ENCODE measurements at places on chromosomes 5 and 9. TPM values are rescaled to one million over a fixed set of nuclear protein-coding genes. Genes with fewer than 3 reads are reported as not detected.

TUSC1 gene
- total RNA-seq, result 5.1 TPM

ENC1 gene
- total RNA-seq, result 100 TPM

IL17B gene
- not detected for total RNA-seq

PTPA gene
- total RNA-seq, result 83.3 TPM

KIAA0825 gene
- 1.9 TPM for total RNA-seq

PARP8 gene
- total RNA-seq, result 44.1 TPM

ZNF366 gene
- total RNA-seq, result not detected

PTAR1 gene
- 40.9 TPM for total RNA-seq

CDKN2B gene
- total RNA-seq, result 30.4 TPM

ECM2 gene
- not detected for total RNA-seq

SOX30 gene
- total RNA-seq, result 0.09 TPM

DELE1 gene
- 78.0 TPM for total RNA-seq

CAPSL gene
- total RNA-seq, result not detected

RNF38 gene
- total RNA-seq, result 12.0 TPM

CCDC192 gene
- total RNA-seq, result 2.5 TPM

MAMDC4 gene
- total RNA-seq, result 3.1 TPM

ORM1 gene
- not detected for total RNA-seq

SPINK7 gene
- not detected for total RNA-seq

SLCO6A1 gene
- not detected for total RNA-seq

POLR3G gene
- total RNA-seq, result 16.6 TPM

TPM2 gene
- 138 TPM for total RNA-seq

PAEP gene
- total RNA-seq, result not detected

RFK gene
- total RNA-seq, result 14.0 TPM

MED22 gene
- 27.6 TPM for total RNA-seq

MAST4 gene
- 10.6 TPM for total RNA-seq

SH3RF2 gene
- total RNA-seq, result 25.1 TPM

SYK gene
- total RNA-seq, result 14.8 TPM

C6 gene
- total RNA-seq, result not detected

All from Calu3 (cell line).